ENCODE measurements at places on chromosomes 3 and 15.

DNA sequence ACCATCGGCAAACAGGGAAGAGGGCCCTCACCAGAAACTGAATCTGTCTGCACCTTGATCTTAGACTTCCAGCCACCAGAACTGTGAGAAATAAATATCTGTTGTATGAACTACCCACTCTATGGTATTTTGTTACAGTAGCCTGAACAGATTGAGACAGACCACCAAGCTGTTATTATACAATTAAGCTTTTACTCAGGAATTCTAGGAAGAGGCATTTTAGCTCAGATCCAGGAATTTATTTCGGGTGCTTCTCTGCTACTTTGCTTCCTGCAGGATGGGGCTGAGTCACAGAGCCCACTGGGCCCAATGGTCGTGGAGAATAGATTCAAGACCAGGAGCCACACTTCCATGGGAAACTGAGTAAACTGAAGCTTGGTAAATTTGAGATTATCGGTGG, 145.5 kb upstream of the PFN2 start:
- no peak for DNase-seq

- no peak for DNase-seq
Measured at GRCh38 chr3:30914696-30915095, 20.2 kb upstream of the GADL1 start.

GRCh38 chr3:116188231-116188785, 257.0 kb downstream of the LSAMP start:
- DNase-seq = no peak

- no peak for DNase-seq
Measured at GRCh38 chr3:196988241-196989029, 19.8 kb upstream of the PIGZ start.

DNA sequence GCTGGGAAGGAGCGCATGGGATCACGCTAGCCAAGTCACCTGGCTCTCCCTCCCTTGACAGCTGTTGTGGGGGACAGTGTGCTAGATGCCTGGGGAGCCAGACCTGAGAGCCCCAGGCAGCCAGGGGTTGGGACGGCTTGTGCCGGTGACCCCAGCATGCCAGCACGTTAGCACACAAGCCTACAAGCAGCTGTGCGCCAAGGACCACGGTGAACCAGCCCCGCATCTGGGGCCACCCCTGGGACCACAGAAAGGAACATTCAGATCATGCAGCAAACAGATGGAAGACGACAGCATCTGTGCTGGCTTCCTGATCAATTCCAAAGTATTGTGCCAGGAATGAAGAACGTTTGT, 64.8 kb downstream of the NTRK3 start:
- no peak for DNase-seq

Measured in stimulated activated CD8-positive, alpha-beta memory T cell treated with anti-CD3 and anti-CD28 coated beads, Interleukin-4, amount 100 ng/mL, for 1 hour (primary cell).